Upper lobe of left lung (tissue), 6 donors: ENCODE measurements at places on chromosomes 1 and 21. TPM values are rescaled to one million over a fixed set of nuclear protein-coding genes. Genes with fewer than 3 reads are reported as not detected.

The AGTRAP gene
- 63.9 TPM for total RNA-seq

DNA sequence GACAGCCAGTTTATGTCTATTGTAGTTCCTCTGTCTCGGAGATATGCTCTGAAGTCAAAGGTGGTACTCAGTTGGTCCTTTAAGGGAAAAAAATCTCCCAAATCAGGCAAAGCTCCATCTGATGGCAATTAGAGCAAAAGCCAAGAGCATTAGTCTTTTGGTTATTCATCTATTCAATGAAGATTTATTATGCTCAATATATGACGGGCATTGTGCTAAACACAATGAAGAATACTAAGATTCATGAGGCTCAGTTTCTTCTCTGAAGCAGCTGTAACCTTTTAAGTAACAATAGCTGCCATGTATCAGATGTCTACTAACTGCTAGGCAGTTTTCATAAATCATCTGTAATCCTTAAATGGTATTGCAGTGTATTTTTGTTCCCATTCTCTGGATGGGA lies 47.6 kb upstream of the MROH9 start:
- no peak for DNase-seq

GRCh38 chr1:208917723-208918122 lies 665.8 kb upstream of the CAMK1G start:
- DNase-seq, result no peak

GRCh38 chr1:32681509-32681908 lies 21.1 kb downstream of the SYNC start:
- DNase-seq, result no peak

- DNase-seq, result no peak
These were observed 7.7 kb downstream of the LGR6 start for GRCh38 chr1:202201266-202201665.
